ENCODE measurements at places on chromosomes 1 and 21.
A peak's percentile ranks its signal among the peaks of the same experiment; 100 is the strongest.

DNA sequence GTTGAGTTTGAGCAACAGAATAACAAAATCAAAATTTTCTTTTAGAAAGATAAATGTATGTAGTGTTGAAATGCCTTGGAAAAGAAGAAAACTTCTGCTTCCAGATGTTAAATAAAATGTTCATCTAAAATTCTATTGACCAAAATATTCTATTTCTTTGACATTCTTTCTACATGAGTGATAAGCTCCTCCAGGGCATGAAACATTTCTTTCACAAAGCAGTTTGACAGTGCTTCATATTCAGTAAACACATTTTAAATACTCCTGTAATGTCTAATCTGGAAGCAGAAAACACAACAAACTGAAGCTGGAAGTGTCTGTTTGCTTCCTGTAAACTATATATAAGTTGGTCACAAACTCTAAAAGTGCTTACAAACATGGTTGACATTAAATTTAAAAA is 61.5 kb downstream of the RGS21 start:
- no peak for DNase-seq
- H3K27ac ChIP-seq: no peak overlapping the region
- H3K27me3 ChIP-seq: no peaks in the 10 kb centered on the region
- no peak overlapping the region for H3K4me3 ChIP-seq
- no peaks in the 10 kb centered on the region for H3K36me3 ChIP-seq

- H3K27me3 ChIP-seq: no peaks in the 10 kb centered on the region
- no peaks in the 10 kb centered on the region for H3K36me3 ChIP-seq
- H3K4me1 ChIP-seq: no peaks in the 10 kb centered on the region
- H3K27ac ChIP-seq: no peak overlapping the region
Measured at GRCh38 chr1:245791410-245792312, 636.9 kb downstream of the KIF26B start.

DNA sequence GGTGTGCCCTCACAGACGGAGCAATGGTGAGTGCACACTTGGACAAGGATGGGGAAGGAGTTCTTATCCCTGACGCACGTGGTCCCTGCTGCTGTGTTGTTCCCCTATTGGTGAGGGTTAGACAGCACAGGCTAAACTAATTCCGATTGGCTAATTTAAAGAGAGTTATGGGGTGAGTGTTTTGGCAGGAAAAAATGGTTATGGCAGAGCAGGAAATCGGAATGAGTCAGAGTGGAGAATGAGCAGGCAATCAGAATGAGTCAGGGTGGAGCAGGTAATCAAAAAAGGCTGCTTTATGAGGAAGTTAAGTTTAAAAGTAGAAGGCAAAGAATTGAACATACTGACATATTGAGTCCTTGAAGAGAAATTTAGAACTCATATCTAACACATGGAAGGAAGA is 100.5 kb downstream of the NGF start:
- H3K27ac ChIP-seq: no peak overlapping the region
- H3K4me3 ChIP-seq: no peak overlapping the region
- DNase-seq: no peak
- no peaks in the 10 kb centered on the region for H3K4me1 ChIP-seq
- H3K27me3 ChIP-seq: no peaks in the 10 kb centered on the region
- no peaks in the 10 kb centered on the region for H3K36me3 ChIP-seq

DNA sequence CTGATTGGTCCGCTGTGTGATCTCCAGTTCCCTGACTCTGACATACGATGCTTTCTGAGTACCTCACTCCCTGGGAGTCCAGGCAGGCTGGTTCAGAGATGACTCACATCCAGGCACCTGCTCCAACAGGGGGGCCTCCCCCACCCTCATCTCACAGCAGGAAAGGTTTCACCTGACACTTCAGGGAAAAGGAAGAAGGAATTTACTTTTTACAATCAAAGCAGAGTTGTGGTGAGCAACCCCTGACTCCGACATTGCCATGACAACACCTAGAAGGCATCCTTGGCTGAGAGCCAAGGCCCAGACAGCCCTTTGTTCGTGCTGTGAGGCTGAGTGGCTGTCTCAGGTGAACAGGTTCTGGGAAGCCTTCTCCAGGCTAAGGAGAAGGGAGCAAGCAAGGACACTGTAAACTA is 164.6 kb upstream of the GJB5 start:
- no peaks in the 10 kb centered on the region for H3K27me3 ChIP-seq
- DNase-seq: no peak
- no peaks in the 10 kb centered on the region for H3K36me3 ChIP-seq
- no peak overlapping the region for H3K4me3 ChIP-seq

GRCh38 chr1:168097921-168098528 is 38.7 kb downstream of the GPR161 start:
- DNase-seq: peak; percentile 40
- H3K27me3 ChIP-seq: no peaks in the 10 kb centered on the region
- H3K4me1 ChIP-seq: peaks cover 5% of the 10 kb centered on the region
- H3K4me3 ChIP-seq: no peak overlapping the region

DNA sequence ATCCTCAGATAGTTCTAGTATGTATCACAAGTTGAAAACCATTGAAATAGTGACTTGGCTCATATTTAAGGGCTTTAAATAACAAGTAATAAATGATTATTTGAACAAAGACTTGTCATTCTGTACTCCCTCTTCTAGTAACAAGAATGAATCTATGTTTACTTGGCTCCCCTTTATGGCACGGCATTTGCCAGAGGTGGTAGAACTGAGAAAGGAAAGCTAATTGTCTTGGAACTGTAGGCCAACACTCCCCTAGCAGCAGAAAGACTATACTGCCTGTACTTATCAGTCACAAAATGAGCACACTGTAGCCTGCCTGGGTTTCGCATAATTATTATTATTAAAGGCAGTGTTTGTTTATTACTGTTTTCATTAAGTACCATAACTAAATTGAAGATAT is 29.6 kb upstream of the SMYD2 start:
- H3K27ac ChIP-seq: no peak overlapping the region
- no peaks in the 10 kb centered on the region for H3K36me3 ChIP-seq
- H3K4me1 ChIP-seq: no peaks in the 10 kb centered on the region
- H3K27me3 ChIP-seq: no peaks in the 10 kb centered on the region
- DNase-seq: no peak
